ENCODE measurements at places on chromosomes 2 and 18.

- no peak for DNase-seq
- H3K4me3 ChIP-seq: no peak overlapping the region
- H3K4me1 ChIP-seq: no peaks in the 10 kb centered on the region
- H3K27me3 ChIP-seq: no peaks in the 10 kb centered on the region
These were observed 200.9 kb downstream of the FAM210A start for GRCh38 chr18:13525381-13526029.

DNA sequence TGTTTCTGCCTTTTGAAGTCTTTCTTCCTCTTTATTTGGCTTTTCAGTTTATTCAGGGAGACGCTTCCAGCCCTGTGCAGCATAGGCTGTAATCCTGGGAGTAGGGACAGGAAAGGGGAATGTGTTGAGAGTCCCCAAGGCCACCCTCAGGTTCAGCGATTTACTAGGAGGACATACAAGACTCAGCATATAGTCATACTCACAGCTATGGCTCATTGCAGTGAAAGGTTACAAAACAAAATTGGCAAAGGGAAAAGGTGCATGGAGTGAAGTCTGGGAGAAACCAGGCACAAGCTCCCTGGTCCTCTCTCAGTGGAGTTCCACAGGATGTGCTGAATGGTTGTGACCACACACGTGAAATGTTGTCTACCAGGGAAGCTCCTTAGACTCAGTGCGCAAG is 49.6 kb upstream of the ZNF638 start:
- H3K36me3 ChIP-seq: no peaks in the 10 kb centered on the region
- no peaks in the 10 kb centered on the region for H3K4me1 ChIP-seq
- peaks cover 57% of the 10 kb centered on the region for H3K27me3 ChIP-seq

DNA sequence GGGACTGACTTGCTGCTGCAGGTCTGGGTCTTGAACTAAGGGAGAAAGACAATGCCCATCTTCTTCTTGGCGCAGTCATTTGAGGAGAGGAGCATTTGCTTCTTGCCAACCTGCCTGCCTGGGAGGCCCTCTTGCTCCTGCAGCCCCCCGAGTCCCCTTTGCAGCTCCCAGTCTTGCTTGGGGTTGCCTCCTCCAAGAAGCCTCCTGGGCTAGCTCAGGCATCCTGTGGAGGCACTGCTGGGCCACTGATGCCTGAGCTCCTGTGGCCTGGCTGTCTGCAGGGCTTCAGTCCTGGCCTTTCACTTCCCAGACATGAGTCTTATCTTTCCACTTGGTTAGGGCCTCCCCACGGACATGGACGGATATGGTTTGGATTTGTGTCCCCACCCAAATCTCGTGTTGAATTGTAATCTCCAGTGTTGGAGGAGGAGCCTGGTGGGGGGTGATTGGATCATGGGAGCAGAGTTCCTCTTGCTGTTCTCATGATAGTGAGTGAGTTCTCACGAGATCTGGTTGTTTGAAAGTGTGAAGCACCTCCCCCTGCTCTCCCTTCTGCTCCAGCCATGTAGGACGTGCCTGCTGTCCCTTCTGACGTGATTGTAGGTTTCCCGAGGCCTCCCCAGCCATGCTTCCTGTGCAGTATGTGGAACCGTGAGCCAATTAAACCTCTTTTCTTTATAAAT is 17.3 kb downstream of the HPCAL1 start:
- H3K27ac ChIP-seq: no peak overlapping the region
- H3K4me1 ChIP-seq: no peaks in the 10 kb centered on the region
- no peak for DNase-seq
- no peaks in the 10 kb centered on the region for H3K36me3 ChIP-seq

GRCh38 chr18:40152859-40153258 is 1802.2 kb upstream of the PIK3C3 start:
- no peaks in the 10 kb centered on the region for H3K4me1 ChIP-seq
- H3K27me3 ChIP-seq: no peaks in the 10 kb centered on the region
- no peaks in the 10 kb centered on the region for H3K36me3 ChIP-seq
- H3K4me3 ChIP-seq: no peak overlapping the region
- no peak for DNase-seq

DNA sequence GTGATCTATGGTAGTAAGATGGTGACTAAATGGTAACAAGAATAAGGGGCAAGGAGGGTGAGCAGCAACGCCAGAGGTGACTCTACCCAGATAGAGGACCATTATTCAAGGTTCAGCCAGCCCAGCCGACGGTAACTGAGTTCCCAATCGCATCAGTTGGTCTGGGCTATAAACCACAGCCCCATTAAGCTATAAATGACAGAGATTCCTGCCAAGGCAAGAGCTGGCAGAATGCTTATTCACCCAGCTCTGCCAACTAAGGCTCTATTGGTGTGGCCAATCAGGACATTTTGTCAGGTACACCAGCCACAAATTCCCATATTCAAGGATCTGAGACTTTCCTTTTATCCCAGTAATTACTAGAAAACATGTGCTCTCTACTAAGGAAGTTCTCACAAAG is 3.6 kb downstream of the CHN1 start:
- no peak overlapping the region for H3K4me3 ChIP-seq
- H3K27ac ChIP-seq: no peak overlapping the region
- DNase-seq: no peak
- no peaks in the 10 kb centered on the region for H3K36me3 ChIP-seq

- H3K36me3 ChIP-seq: no peaks in the 10 kb centered on the region
- no peaks in the 10 kb centered on the region for H3K4me1 ChIP-seq
- DNase-seq: no peak
- no peak overlapping the region for H3K4me3 ChIP-seq
- no peaks in the 10 kb centered on the region for H3K27me3 ChIP-seq
These were observed 254.4 kb downstream of the KCNE4 start for GRCh38 chr2:223306371-223306770.

DNA sequence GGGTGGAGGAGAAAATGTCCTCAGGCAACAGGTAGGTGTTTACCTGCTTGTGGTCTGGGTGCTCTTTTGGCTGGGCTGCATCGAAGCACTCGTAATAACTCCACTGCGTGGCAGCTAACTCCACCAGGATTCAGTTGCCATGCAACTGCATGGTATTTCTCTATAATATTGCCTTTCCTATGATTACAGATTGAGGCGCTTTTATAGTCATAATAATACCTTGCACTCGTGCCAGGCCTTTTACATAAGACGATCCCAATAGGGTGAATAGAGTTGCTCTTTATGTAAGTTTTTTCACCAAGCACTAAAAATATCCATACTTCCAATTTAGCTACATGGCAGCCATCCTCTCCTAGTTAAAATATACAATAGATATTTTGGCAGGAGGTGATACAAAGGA is 19.7 kb upstream of the NYAP2 start:
- no peak overlapping the region for H3K4me3 ChIP-seq
- H3K27me3 ChIP-seq: peaks cover 9% of the 10 kb centered on the region
- no peaks in the 10 kb centered on the region for H3K36me3 ChIP-seq
- no peak for DNase-seq
- no peak overlapping the region for H3K27ac ChIP-seq

GRCh38 chr2:71747559-71747958 is 294.2 kb downstream of the DYSF start:
- no peaks in the 10 kb centered on the region for H3K36me3 ChIP-seq
- H3K4me1 ChIP-seq: peaks cover 19% of the 10 kb centered on the region
- no peak overlapping the region for H3K27ac ChIP-seq
- H3K27me3 ChIP-seq: no peaks in the 10 kb centered on the region
- H3K4me3 ChIP-seq: no peak overlapping the region

GRCh38 chr18:24862201-24862816 is 401.9 kb downstream of the HRH4 start:
- no peak for DNase-seq
- no peak overlapping the region for H3K27ac ChIP-seq
- no peaks in the 10 kb centered on the region for H3K27me3 ChIP-seq
- no peak overlapping the region for H3K4me3 ChIP-seq
- H3K4me1 ChIP-seq: no peaks in the 10 kb centered on the region

- no peaks in the 10 kb centered on the region for H3K27me3 ChIP-seq
- peaks cover 21% of the 10 kb centered on the region for H3K36me3 ChIP-seq
- DNase-seq: no peak
- peaks cover 28% of the 10 kb centered on the region for H3K4me1 ChIP-seq
- H3K4me3 ChIP-seq: peak overlapping the region; percentile 70
These were observed 1.0 kb upstream of the ORC2 start for GRCh38 chr2:200964498-200964897.

DNA sequence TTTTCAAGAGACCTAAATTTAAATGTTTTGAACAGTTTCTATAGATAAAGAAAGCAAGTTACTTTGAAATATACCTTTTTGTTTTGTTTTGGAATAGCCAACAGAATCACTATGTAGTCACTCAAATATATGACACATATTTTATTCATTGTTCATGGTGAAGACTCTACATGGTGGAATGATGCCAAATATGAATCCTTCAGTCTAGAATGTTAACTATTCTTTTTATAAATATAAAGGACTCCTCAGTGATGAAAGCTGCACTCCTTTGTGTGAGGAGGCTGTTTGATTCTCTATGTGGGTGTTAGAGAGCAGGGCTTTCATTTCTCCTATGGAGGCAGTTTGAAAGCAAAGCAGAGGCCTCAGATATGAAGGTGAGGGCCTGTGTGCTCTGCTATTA is 396.4 kb upstream of the LRRTM1 start:
- no peaks in the 10 kb centered on the region for H3K27me3 ChIP-seq
- no peaks in the 10 kb centered on the region for H3K36me3 ChIP-seq
- no peaks in the 10 kb centered on the region for H3K4me1 ChIP-seq
- no peak overlapping the region for H3K4me3 ChIP-seq
- H3K27ac ChIP-seq: no peak overlapping the region

- no peak overlapping the region for H3K27ac ChIP-seq
- H3K4me3 ChIP-seq: no peak overlapping the region
- no peaks in the 10 kb centered on the region for H3K27me3 ChIP-seq
- no peaks in the 10 kb centered on the region for H3K4me1 ChIP-seq
- DNase-seq: no peak
- peaks cover 7% of the 10 kb centered on the region for H3K36me3 ChIP-seq
These were observed 20.5 kb downstream of the THAP4 start for GRCh38 chr2:241616168-241617125.

GRCh38 chr2:158004126-158004764 is 97.4 kb upstream of the UPP2 start:
- DNase-seq: no peak
- no peaks in the 10 kb centered on the region for H3K27me3 ChIP-seq
- no peak overlapping the region for H3K4me3 ChIP-seq
- no peak overlapping the region for H3K27ac ChIP-seq
- no peaks in the 10 kb centered on the region for H3K36me3 ChIP-seq

GRCh38 chr2:219907011-219907365 is 279.6 kb downstream of the SLC4A3 start:
- no peaks in the 10 kb centered on the region for H3K4me1 ChIP-seq
- H3K27ac ChIP-seq: no peak overlapping the region
- H3K4me3 ChIP-seq: no peak overlapping the region
- DNase-seq: no peak
- no peaks in the 10 kb centered on the region for H3K36me3 ChIP-seq

DNA sequence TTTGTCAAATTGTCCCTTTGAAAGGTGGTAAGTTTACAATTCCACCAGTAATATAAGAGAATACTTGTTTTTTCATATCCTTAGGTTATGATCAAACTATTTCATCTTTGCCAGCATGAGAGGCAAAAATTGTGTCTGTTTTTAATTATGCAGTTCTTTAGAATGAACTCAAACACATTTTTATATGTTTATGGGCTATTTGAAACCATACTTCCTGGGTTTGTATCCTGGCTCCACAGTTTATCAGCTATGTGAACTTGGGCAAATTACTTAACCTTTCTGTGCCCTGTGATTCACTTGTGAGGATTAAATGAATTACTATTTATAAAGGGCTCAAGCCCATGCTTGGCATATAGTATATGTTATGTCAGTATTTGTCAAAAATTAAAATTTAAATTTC is 109.4 kb downstream of the TANC1 start:
- H3K27ac ChIP-seq: no peak overlapping the region
- H3K4me1 ChIP-seq: peaks cover 32% of the 10 kb centered on the region
- H3K27me3 ChIP-seq: no peaks in the 10 kb centered on the region
- no peak for DNase-seq
- no peak overlapping the region for H3K4me3 ChIP-seq

- H3K27me3 ChIP-seq: no peaks in the 10 kb centered on the region
- no peaks in the 10 kb centered on the region for H3K36me3 ChIP-seq
- no peak for DNase-seq
- peaks cover 5% of the 10 kb centered on the region for H3K4me1 ChIP-seq
- no peak overlapping the region for H3K27ac ChIP-seq
- no peak overlapping the region for H3K4me3 ChIP-seq
These were observed 17.7 kb downstream of the FIGN start for GRCh38 chr2:163717993-163718680.

DNA sequence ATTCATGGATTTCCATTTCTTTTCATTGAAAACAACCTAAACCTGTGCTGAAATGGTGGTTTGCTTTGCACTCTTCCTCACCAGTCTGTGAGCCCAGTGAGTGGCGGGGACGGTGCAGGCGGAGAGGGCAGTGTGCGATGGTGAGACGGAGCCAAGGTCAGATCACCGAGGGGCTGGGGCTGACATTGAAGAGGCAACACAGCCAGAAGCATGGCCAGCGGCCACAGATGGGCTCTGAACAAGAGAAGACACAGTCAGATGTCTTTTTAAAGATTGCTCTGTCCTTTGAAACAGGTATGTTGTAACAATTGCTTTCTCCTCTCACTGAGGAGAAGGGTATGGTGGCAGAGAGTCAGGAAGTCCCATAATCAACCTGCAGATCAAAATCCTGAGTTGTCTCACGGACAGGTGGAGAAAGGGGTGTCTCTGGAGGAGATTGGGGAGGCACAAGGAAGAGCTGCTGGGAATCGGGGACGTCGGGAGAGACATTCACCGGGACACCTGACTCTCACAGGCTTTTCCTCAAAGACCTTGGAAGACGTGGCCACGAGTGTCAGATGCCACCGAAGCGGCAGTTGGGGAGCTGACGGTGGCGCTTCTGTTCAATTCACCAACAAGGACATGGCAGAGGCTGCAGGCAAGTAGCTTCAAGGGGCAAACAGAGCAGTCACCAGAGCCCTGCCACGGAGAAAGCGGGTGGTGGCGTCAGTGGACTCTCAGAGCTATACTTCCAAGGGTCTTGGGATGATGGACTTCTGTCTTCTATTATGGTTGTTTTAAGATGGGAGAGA is 12.1 kb upstream of the ZNF516 start:
- no peaks in the 10 kb centered on the region for H3K4me1 ChIP-seq
- no peaks in the 10 kb centered on the region for H3K27me3 ChIP-seq
- DNase-seq: no peak
- no peaks in the 10 kb centered on the region for H3K36me3 ChIP-seq

DNA sequence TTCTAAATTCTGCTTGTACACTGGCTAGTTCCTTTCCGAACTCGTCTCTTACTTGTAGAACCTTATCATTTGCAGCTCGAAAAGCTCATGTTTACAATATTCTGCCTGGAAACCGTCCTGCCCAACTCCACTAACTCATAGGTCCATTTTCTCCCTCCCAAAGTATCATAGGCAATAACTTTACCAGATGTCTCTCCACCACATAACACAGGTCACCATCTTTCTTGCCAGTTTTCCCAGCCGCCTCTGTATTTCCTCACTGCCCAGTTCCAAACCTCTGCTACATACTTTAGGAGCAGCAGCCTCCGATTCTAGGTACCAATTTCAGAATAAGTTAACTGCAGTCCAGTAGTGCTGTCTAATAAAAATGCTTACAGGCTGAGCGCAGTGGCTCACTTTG is 259.5 kb downstream of the GLI2 start:
- no peak overlapping the region for H3K4me3 ChIP-seq
- no peak for DNase-seq

GRCh38 chr2:163248376-163249253 is 410.0 kb upstream of the KCNH7 start:
- no peaks in the 10 kb centered on the region for H3K36me3 ChIP-seq
- H3K27me3 ChIP-seq: no peaks in the 10 kb centered on the region
- peaks cover 8% of the 10 kb centered on the region for H3K4me1 ChIP-seq
